Lung microvascular endothelial cell (primary cell): ENCODE measurements at places on chromosomes 11 and 22.
A peak's percentile ranks its signal among the peaks of the same experiment; 100 is the strongest.

DNA sequence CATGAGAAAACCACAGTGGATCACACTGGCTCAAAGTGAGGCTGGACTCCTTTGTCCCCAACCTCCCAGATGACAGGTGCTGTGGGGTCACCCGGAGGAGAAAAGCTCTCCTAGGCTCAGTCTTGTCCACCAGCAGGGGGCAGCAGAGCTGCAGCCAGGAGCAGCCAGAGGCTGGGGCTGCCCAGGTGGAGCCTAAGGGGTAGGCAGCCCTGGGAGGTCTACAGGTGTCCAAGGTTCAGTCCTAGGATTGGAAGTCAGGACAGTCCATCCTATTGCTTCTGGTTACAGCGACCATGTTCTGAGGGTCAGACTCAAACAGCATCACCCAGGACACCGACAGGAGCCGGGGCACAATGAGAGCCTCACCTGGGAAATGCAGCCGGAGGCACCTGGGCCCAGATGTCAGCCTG, 77.6 kb upstream of the IGLL5 start:
- DNase-seq, result peak; percentile 24

DNA sequence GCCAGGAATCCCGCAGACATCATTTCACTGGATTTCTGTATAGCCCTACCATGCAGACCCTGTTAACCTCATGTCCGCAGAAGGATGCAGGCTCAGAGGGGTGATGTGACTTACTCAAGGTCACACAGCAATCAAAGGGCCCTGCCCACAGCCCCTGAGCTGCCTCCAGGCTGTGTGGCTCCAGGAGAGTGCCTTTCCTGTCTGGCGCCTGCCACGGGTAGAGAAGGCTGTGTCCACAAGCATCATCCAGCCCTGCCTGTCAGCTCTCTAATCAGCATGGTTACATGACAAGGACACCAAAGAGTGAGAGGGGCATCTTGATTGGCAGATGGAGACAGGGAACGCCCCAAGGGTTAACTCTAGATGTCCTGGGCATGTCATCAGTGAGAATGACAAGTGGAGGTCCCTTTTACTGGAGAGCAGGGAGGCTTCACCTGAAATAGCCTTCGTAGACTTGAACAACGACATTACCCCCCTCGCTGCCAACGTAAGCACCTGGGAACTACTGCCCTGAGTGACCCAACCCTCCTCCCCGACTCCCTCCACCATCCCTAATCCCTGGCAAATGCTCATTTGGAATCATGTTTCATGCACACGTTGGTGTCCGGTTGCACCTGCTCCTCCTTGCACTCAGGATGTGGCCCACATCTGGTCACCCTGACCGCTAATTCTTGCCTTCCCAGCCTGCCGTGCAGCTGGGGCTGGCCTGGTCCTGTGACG, 6.9 kb downstream of the FGF19 start:
- no peak for DNase-seq

- no peak for DNase-seq
Measured at GRCh38 chr11:34114014-34114413, 8.6 kb downstream of the NAT10 start.

- no peak for DNase-seq
Measured at GRCh38 chr11:19432370-19433061, 191.8 kb upstream of the E2F8 start.

DNA sequence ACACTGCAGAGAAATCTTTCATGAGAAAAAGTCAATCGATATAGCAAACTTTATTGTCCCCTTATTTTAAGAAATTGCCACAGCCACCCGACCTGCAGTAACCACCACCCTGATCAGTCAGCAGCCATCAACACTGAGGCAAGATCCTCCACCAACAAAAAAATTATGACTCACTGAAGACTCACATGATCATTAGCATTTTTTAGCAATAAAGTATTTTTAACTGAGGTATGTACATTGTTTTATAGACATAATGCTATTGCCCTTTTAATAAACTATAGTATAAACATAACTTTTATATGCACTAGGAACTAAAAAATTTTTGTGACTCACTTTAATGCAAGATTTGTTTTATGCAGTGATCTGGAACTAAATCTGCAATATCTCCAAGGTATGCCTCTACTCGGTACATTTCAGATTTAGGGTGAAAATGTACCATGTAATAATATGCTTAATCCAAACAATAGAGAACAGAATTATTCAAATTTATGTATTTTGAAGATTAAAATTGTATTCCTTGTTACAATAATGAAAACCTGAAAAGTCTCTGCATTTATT, 79.2 kb upstream of the CEP126 start:
- no peak for DNase-seq

DNA sequence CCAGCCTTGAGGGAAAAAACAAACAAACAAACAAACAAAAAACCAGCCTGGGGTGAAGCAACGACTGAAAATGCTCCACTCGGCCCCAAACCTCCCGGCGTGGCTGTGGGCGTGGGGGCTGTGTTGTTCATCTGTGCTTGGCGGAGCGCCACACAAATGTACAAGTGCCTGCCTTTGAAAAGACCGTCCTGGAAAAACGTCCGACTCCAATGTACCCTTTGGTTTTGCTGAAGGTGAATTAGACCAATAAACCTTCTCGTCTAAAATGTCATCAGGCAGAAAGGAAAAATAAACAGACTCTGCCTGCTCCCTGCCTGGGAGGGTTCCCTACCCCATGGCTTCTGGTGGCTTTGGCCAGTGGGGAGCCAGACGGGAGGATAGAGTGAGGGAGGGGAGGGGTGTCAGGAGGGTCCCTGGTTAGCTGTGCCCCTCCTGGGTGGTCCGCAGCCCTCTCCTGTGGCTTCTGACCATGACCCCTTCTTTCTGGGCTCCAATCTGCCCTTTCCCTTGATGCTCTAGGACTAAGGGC, 93.9 kb downstream of the TRMU start:
- DNase-seq, result no peak

- DNase-seq, result no peak
Measured at GRCh38 chr11:17021511-17021910, 7.3 kb upstream of the PLEKHA7 start.

- no peak for DNase-seq
Measured at GRCh38 chr11:74784234-74784633, 35.6 kb downstream of the RNF169 start.

GRCh38 chr11:128061281-128061871, 526.0 kb downstream of the ETS1 start:
- DNase-seq, result peak; percentile 13

- no peak for DNase-seq
Measured at GRCh38 chr11:79404325-79404724, 36.5 kb downstream of the TENM4 start.

GRCh38 chr22:31170971-31171370, 11.0 kb downstream of the RNF185 start:
- DNase-seq, result no peak

GRCh38 chr11:2269601-2270321, 627 bp downstream of the ASCL2 start:
- DNase-seq, result peak; percentile 64

GRCh38 chr22:21832291-21833290, 34.9 kb downstream of the MAPK1 start:
- DNase-seq, result no peak

- DNase-seq, result no peak
Measured at GRCh38 chr22:39474351-39475111, 17.7 kb downstream of the MGAT3 start.

DNA sequence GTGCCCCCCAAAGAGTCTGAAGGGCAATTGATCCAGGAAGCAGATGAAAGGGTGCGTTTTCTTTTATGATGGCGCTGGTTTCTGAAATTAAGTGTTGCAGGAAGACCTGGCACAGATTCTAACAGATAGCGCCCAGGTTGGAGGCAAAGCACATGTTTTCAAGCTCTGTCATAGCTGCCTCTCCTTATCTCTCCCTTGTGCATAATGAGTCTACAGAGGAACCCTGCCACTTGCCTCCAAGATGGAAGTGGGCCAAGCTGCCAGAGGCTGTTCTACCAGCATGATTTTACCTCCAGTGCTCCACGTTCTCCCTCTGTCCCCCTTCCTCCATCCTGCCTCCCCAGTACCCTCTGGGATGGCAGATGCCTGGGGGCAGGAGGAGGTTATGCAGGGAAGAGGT, 30.0 kb upstream of the TLCD5 start:
- DNase-seq, result no peak

DNA sequence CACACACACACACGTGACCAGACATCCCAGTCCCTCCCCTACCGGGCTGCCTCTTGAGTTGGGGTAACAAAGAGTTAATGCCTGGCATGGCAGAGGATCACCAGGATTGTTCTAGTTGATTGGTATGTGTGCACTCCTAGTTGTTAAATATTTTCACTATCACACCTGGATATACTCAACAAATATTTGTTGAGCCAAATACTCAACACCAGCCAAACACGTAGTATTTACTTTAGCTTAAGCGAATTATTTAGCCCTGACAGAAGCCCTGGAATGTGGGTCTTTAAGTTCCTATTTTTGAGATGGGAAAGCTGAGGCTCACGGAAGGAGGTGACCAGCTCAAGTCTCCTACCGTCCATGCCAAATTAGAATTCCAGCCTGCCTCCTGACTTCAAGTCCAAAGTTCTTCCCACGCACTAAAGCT, 10.5 kb downstream of the CD3E start:
- DNase-seq, result no peak

DNA sequence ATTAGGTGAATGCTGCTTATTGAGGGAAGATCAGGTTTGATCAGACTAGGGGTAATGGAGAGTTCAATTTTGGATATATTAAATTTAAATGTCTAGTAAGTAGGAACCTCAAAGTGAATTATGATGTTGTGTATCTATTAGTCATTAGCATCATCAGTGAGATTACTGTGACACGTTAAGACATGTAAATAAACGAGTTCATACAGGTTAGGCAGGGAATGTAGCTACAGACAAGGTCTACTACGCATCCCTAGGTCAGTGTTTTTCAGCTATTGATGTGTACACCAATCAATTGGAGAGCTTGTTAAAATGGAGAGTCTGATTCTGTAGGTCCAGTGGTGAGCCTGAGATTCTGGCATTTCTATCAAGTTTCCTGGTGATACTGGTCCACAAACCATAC, 120.1 kb upstream of the LRRC4C start:
- no peak for DNase-seq

GRCh38 chr11:75084883-75085282, 11.8 kb downstream of the OR2AT4 start:
- no peak for DNase-seq

GRCh38 chr11:12075822-12076821, 34.3 kb upstream of the MICAL2 start:
- peak; percentile 42 for DNase-seq

GRCh38 chr11:71504531-71504930, 22.5 kb upstream of the KRTAP5-7 start:
- peak; percentile 94 for DNase-seq

GRCh38 chr22:29093501-29094300, 20.9 kb downstream of the KREMEN1 start:
- DNase-seq, result peak; percentile 36

- DNase-seq, result no peak
Measured at GRCh38 chr11:42043312-42043711, 583.9 kb upstream of the LRRC4C start.

GRCh38 chr11:47152953-47153950, 23.4 kb downstream of the ARFGAP2 start:
- DNase-seq, result peak; percentile 67

GRCh38 chr11:27552341-27552740, 45.8 kb upstream of the LIN7C start:
- DNase-seq, result no peak

GRCh38 chr11:120562806-120563425, 51.4 kb downstream of the GRIK4 start:
- no peak for DNase-seq

DNA sequence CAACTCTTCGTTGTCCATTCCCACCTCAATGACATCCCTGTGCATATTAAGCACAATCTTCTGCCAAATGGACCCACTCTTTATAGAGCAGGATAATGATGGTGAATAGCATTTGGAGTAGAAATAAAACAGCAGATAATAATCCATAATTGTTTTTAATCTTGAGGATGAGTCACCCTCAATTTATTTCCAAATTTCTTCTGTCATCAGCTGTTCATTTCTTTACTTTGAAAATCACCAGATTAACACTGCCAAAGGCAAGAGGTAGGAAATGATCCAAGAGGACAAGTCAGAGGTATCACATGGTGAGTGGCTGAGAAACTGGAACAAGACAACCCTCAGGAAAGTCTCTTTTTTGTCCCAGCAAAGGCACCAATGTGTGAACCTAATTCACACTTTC, 7.3 kb upstream of the AMBRA1 start:
- DNase-seq, result no peak

DNA sequence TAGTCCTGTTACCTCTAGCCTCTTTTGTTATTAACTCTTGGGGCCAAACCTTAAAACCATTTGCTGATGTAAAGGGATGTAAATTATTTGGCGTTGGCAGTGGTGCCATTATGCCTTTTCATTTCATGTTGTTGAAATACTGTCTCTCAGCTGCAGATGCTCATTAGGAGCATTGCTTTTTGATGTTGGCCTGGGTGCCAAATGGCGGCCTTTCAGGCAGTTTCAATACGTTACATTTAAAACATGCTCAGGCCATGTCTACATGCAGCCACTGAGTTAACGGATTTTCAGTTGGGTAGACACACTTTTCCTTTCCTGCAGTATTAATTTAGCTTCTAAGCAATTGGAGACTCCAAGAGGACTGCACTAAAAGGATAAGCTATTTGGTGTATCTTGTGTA, 5.3 kb downstream of the NCAM1 start:
- no peak for DNase-seq

GRCh38 chr11:121012091-121012490, 11.8 kb upstream of the TBCEL start:
- DNase-seq, result no peak

- no peak for DNase-seq
Measured at GRCh38 chr11:117928446-117929141, 608 bp downstream of the TMPRSS13 start.

GRCh38 chr22:37192741-37193140, 4.7 kb upstream of the C1QTNF6 start:
- DNase-seq, result no peak

GRCh38 chr11:122812638-122813037, 25.7 kb upstream of the CRTAM start:
- DNase-seq, result peak; percentile 14

DNA sequence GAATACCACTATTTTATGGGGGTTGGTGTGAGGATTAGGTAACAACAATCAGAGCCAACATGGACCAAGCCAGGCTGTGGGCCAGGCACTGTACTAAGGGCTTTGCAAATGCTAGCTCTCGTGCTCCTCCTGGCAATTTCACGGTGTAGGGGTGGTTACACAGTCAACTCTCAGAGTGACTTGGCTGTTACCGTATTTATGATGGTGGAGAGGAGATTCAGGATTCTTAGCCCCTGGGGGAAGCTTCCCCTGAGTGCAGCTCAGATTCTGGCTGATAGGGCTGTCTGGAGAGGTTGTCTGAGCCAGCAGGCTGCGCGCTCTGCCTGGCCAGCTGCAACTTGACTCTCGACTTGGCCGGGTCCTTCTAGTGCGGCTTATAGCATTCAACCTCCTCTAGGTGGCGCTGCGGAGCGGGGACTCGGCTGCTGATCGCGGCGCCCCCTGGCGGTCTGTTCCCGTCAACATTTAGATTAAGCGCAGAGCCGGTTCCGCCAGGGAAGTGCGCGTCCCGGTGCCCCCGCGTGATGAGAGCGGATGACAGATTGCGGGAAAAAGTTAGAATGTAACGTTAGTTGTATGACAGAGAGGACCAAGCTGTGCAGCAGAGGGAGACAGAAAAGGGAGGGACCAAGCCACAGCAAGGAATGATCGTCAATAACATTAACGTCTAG, 4.5 kb upstream of the NCF4 start:
- DNase-seq, result peak; percentile 88

- no peak for DNase-seq
Measured at GRCh38 chr22:42720263-42721044, at the start of gene A4GALT. Gene A4GALT (minus strand): TSS chr22:42720870. CDS start chr22:42693951, 26,919 bp downstream.
